ENCODE measurements at places on chromosomes 1 and 21.

GRCh38 chr1:55204997-55205396 is 10.2 kb downstream of the USP24 start:
- no peaks in the 10 kb centered on the region for H3K36me3 ChIP-seq
- no peak for DNase-seq
- H3K27me3 ChIP-seq: no peaks in the 10 kb centered on the region
- no peak overlapping the region for H3K27ac ChIP-seq

GRCh38 chr1:1398677-1399186 is 403 bp downstream of the CCNL2 start:
- H3K27me3 ChIP-seq: no peaks in the 10 kb centered on the region
- H3K4me3 ChIP-seq: peak overlapping the region; percentile 100
- DNase-seq: no peak

DNA sequence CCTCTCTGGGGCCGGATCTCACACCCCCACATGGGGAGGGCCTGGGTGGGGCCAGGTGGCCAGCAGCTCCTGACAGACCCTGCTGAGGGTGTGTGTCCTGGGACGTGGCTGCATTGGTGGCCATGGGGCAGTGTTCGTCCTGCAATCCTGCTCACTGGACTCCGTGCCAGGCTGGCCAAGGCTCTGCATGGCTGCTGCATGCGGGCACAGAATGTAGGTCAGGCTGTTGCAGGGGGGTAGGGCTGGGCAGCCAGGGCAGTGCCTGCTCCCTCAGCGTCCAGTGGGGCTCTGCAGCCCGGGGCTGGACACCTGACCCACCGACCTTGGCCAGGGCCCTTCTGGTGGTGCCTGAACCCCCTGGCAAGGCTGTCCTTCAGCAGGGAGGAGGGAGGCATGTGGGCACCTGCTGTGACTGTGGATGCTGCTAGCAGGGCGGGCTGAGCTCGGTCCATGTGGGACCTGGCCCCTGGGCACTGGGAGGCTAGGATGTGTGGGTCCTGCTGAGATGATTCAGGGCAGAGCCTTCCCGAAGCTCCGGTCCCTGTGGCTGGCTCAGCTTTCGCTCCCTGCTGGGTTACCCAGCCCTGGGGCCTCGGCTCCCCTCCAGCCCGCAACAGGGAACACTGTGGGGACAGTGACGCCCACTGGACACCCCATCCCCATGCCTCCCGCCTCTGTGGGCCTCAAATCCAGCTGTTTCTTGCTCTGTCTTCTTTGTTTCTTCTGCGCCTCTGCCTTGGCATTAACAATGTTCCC is 14.9 kb upstream of the PLCH2 start:
- no peak for DNase-seq
- H3K27me3 ChIP-seq: no peaks in the 10 kb centered on the region
- peaks cover 10% of the 10 kb centered on the region for H3K4me1 ChIP-seq
- no peak overlapping the region for H3K4me3 ChIP-seq
- no peak overlapping the region for H3K27ac ChIP-seq

- no peak overlapping the region for H3K4me3 ChIP-seq
- H3K4me1 ChIP-seq: no peaks in the 10 kb centered on the region
- DNase-seq: no peak
- no peaks in the 10 kb centered on the region for H3K36me3 ChIP-seq
These were observed 86.4 kb downstream of the MIS18A start for GRCh38 chr21:32192291-32193097.

GRCh38 chr1:202074985-202075384 is 47.7 kb upstream of the GPR37L1 start:
- H3K4me3 ChIP-seq: no peak overlapping the region
- no peak overlapping the region for H3K27ac ChIP-seq
- DNase-seq: no peak

DNA sequence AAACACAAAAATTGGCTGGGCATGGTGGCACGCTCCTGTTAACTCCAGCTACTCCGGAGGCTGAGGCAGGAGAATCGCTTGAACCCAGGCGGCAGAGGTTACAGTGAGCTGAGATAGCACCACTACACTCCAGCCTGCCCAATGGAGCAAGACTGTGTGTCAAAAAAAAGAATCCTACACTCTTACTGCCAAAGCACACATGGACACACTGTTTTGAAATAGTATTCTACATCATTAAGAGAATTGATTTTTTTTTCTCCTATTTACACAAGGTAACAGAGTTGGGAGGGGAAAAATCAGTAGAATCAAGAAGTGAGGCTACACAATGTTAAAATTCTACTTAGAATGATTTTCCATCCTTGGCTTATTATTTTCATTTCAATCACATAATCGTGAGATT is 42.1 kb upstream of the SDC3 start:
- H3K27me3 ChIP-seq: no peaks in the 10 kb centered on the region
- H3K4me3 ChIP-seq: no peak overlapping the region
- DNase-seq: no peak
- no peak overlapping the region for H3K27ac ChIP-seq

- no peak for DNase-seq
- no peaks in the 10 kb centered on the region for H3K4me1 ChIP-seq
- H3K27me3 ChIP-seq: no peaks in the 10 kb centered on the region
These were observed 34.4 kb downstream of the CAPN9 start for GRCh38 chr1:230781594-230781993.

GRCh38 chr1:11948822-11949458 is 14.4 kb downstream of the PLOD1 start:
- peak overlapping the region; percentile 21 for H3K4me3 ChIP-seq
- H3K36me3 ChIP-seq: no peaks in the 10 kb centered on the region
- peak; percentile 66 for DNase-seq
- no peak overlapping the region for H3K27ac ChIP-seq

- no peaks in the 10 kb centered on the region for H3K27me3 ChIP-seq
- H3K36me3 ChIP-seq: no peaks in the 10 kb centered on the region
- no peak overlapping the region for H3K4me3 ChIP-seq
- DNase-seq: no peak
These were observed 17.1 kb downstream of the VN1R5 start for GRCh38 chr1:247273013-247273412.

GRCh38 chr1:169809370-169810095 is 14.8 kb upstream of the METTL18 start:
- no peak overlapping the region for H3K27ac ChIP-seq
- H3K4me1 ChIP-seq: no peaks in the 10 kb centered on the region
- H3K36me3 ChIP-seq: no peaks in the 10 kb centered on the region
- H3K27me3 ChIP-seq: no peaks in the 10 kb centered on the region

DNA sequence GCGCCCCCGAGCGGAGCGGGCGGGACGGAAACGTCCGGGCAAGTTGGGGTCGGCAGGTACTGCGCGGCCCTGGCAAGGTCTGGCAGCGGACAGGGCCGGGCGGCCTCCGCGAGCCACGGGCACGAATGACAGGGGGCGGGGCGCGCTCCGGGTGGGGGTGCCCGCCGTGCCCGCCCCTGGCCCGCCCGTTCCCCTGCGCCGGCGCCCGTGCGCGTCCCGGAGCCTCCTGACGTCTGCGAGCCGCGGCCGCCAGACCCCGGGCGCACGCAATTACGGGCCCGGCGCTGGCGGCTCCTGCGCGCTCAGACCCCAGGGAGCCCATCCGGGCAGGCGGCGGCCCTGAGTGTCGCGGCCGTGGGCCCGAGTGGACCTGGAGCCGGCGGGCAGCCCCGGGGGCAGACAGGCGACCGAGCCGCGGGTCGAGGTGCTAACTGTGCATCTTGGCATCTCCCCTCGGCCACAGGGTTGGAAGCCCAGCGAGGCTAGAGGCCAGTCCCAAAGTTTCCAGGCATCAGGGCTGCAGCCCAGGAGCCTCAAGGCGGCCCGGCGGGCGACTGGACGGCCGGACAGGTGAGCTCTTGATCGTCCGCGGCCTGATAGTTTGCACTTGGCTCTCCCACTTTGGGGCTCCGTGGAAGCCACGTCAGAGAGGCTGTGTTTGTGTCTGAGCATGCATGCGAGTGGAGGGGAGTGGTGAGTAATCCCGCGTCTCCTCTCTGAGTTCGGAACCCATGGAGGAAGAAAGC is 918 bp downstream of the MIB2 start:
- no peak overlapping the region for H3K27ac ChIP-seq
- no peaks in the 10 kb centered on the region for H3K27me3 ChIP-seq
- no peaks in the 10 kb centered on the region for H3K36me3 ChIP-seq

DNA sequence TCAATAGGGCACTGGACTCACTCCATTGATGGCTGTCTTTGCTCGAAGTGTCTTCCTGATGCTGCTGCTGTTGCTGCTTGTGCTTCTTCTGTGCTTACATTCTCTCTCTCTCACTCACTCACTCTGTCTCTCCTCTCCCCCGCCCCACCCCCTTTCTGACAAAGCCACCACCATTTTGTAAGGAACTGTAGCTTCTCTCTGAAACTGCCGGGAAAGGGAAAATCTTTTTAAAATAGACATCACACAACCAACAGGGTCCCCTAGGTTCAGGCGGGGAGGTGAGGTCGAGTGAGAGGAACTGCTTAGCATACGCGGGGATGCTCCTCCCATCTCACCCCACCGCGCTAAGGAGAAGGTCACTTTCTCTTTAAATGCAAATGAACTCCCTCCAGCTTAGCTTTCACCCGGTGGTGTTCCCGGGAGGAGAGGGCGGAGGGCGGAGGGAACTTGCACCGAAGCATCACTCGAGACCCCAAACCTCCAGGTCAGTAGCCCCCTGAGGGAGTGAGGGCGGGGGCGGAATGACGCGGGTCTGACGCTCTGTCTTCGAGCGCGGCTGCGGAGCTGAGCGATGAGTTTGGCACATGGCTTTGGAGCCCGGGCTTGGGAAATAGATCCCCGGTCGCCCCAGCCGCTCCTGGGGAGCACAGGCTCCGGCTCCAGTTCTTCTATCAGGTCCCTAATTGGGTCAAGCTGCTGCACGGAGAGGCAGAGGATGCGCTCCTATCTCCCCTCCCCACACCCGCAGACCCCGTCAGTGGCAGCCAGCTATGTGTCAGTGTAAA is at the start of gene CCDC28B:
CCDC28B (plus strand) TSS at position 370 of the 785 bp plus-strand sequence. CDS start 1,341 bp downstream, outside the sequence.
- H3K27me3 ChIP-seq: no peaks in the 10 kb centered on the region
- no peaks in the 10 kb centered on the region for H3K36me3 ChIP-seq
- H3K4me3 ChIP-seq: peak within 1 kb of the TSS; percentile 63
- peaks cover 44% of the 10 kb centered on the region for H3K4me1 ChIP-seq

GRCh38 chr1:151704246-151704645 is 12.4 kb downstream of the CELF3 start:
- DNase-seq: no peak
- no peak overlapping the region for H3K4me3 ChIP-seq
- H3K27me3 ChIP-seq: no peaks in the 10 kb centered on the region
- H3K36me3 ChIP-seq: peaks cover 4% of the 10 kb centered on the region

- no peak overlapping the region for H3K27ac ChIP-seq
- H3K27me3 ChIP-seq: no peaks in the 10 kb centered on the region
- DNase-seq: no peak
- peaks cover 26% of the 10 kb centered on the region for H3K4me1 ChIP-seq
- no peak overlapping the region for H3K4me3 ChIP-seq
These were observed 15.1 kb downstream of the NEK7 start for GRCh38 chr1:198171667-198172540.

DNA sequence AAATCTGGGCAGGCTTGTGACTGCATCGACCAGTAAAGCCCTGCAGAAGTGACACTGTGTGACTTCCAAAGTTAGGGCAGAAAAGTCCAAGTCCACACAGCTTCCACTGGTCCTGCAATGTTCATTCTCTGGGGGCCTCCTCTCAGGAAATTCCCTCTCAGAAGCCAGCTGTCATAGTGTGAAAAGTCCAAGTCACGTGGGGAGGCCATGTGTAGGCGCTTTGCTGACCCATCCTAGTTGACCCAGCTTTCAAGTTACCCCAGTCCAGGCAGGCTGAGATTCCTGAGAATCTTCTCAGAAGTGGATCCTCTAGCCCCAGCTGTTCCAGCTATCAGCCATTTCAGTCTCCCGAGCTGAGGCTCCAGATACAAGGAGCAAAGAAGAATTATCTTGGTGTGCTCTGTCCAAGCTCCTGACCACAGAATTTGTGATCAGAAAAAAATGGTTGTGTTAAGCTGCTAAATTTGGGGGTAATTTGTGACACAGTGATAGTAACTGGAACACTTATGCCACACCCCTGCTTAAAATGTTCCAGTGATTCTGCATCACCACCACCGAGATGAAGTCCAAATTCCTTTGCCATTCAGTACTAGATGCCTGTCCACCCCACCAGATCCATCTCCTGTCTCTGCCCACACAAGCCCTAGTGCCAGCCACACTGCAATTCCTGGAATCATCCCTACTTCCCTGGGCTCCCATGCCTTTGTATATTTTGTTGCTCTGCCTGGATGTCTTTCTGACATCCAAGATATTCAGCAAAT is 2.5 kb upstream of the STUM start:
- H3K27me3 ChIP-seq: no peaks in the 10 kb centered on the region
- H3K4me1 ChIP-seq: peaks cover 29% of the 10 kb centered on the region
- no peak for DNase-seq
- H3K27ac ChIP-seq: no peak overlapping the region

GRCh38 chr1:51784997-51785421 is 93.5 kb downstream of the NRDC start:
- DNase-seq: no peak
- no peaks in the 10 kb centered on the region for H3K36me3 ChIP-seq
- no peaks in the 10 kb centered on the region for H3K4me1 ChIP-seq
- H3K4me3 ChIP-seq: no peak overlapping the region
- no peak overlapping the region for H3K27ac ChIP-seq

DNA sequence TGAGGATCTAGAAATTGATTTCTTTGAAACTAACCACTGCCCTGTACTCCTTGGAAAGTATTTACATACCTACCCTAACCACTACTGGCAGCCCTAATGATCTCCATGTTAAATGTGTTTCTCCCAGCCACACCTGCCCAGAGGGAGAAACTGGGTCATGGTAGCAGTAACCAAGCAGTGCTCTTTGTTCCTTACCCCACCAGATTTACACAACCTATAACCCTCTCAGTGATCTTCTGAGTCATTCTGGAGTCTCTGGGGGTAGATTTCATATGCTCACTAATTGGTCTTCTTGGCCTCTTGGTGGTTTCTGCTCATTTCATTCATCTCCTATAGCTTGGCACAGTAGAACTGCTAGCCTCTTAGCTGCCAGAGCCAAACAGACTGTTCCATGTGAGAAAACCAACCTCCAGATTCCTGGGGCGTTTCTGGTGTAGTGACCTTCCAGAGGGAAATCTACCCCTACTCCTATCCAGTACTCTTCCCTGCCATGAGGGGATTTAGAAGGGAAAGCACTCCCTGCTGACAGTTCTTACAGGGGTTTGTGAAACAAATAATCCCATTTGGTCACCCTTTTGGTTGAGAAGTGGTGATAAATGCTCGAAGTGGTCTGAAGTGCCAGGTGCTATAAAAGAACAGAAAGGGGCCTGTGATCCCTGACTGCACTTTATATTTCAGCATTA is 36.2 kb upstream of the LRIG2 start:
- DNase-seq: no peak
- H3K27me3 ChIP-seq: no peaks in the 10 kb centered on the region
- H3K4me1 ChIP-seq: peaks cover 11% of the 10 kb centered on the region
- H3K27ac ChIP-seq: no peak overlapping the region
- no peak overlapping the region for H3K4me3 ChIP-seq
